ENCODE measurements at places on chromosomes 5 and 9.

- no peak for DNase-seq
Measured at GRCh38 chr5:74801941-74802340, 34.9 kb downstream of the NSA2 start.

DNA sequence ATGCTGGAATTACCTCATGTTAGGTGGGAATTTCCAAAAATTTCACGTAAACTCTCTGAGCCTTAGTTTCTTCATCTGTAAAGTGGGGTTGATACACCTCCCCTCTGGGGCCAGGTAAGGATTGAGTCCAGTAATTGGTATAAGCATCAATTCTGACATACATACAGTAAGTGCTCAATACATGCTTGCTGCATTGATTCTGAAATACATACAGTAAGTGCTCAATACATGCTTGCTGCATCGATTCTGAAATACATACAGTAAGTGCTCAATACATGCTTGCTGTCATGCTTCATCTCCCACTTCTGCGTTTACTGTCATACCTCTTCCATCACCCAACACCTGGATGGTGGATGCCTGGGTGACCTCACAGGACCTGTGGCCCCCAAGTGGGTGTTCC is 57.1 kb downstream of the TSPAN17 start:
- DNase-seq: no peak

DNA sequence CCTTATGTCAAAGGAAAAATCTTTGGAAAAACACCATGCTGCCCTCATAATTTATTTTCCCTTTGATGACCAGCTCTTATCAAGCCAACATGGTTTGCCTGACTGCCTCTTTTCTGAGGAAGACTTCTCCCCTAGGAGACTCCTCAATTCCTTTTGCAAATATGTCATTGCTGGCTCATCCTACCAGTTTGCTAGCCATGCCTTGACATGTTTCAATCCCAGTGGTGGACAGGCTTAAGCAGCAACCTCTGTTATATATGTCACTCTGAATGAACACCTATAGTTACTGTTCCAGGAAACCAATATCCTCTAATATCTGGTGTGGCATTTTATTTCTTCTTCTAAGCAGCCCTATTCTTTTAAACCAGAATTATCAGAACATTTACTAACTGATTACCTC is 615.8 kb downstream of the HTR1A start:
- no peak for DNase-seq

- peak; percentile 60 for DNase-seq
Measured at GRCh38 chr9:131349881-131350563, 43.9 kb upstream of the PRRC2B start.

- peak; percentile 36 for DNase-seq
Measured at GRCh38 chr5:130189961-130190360, 285.7 kb downstream of the CHSY3 start.
